ENCODE measurements at places on chromosomes 16 and 17.
A peak's percentile ranks its signal among the peaks of the same experiment; 100 is the strongest.

DNA sequence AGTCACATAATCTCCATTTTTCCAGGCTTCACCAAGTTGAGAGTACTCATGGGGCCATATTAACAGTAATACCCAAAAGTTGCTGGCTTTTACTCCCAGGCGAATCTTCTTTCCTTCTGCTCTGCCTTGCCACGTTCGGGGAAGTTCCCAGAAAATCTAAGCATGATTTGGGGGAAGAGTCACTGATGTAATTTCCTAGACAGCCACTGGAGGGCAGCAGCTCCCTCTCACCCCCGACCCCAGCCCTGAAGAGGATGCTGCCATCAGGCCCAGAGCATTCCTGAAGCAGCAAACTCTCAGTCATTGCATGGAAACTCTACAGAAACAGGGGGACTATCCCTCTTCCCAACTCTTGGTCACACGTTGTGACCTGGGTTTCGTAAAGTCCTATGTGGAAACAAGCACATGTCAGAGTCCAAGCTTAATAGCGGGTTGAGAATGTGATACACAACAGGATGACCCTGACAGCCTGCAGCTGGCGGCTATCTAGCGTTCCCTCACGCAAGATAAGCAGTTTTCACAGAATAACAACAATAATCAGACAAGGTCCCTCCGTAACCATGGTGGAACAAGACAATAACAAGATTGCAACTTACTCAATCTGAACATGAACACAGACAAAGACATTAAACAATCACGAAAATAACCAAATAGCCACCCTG, 43.8 kb upstream of the DHX40 start:
- H3K36me3 ChIP-seq, result no peaks in the 10 kb centered on the region
- peak; percentile 79 for DNase-seq
- H3K4me1 ChIP-seq, result no peaks in the 10 kb centered on the region
- H3K4me3 ChIP-seq, result no peak overlapping the region

DNA sequence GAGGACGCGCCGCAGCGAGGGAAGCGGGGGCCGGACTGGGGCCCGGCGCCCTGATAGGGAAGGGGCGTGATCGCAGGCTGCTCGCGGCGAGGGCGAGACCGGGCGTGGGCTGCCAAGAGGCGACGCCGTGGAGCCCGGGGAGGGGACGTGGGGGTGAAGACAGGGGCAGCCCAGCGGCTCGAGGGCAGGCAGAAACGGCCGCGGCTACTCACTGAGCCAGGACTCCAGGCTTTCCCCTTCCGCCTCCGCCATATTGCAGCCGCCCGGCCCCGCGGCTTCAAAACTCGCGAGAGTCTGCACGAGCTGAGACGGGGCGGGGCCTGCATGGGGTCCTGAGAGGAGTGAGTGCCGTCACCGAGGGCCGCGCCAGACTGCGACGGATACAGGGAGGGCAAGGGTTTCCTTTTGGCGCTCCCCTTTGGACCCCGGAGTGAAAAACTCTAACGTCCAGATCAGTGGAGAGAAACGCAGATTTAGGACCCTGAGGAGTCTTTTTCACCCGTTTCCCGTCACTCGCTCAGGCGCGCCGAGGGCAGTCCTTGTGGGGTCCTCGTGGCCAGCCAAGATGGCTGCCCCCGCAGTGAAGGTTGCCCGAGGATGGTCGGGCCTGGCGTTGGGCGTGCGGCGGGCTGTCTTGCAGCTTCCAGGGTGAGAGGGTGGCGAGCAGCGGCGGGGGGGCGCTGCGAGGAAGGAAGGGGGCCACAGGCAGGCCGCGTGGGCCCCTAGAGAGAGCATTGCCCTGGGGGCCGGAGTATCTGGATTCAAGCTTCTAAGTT, at the start of the genes GGA3 and MRPS7:
GGA3 (minus strand) TSS at position 271 of the 776 bp plus-strand sequence; CDS start at position 252, 19 bp downstream.
MRPS7 (plus strand) TSS at position 544 of the 776 bp plus-strand sequence; CDS start at position 566, 22 bp downstream.
- no peaks in the 10 kb centered on the region for H3K36me3 ChIP-seq
- peak; percentile 97 for DNase-seq
- H3K4me3 ChIP-seq, result peak within 1 kb of the TSS; percentile 79

- no peaks in the 10 kb centered on the region for H3K36me3 ChIP-seq
- no peaks in the 10 kb centered on the region for H3K4me1 ChIP-seq
- no peak overlapping the region for H3K4me3 ChIP-seq
- H3K27me3 ChIP-seq, result no peaks in the 10 kb centered on the region
- DNase-seq, result no peak
Observed at GRCh38 chr17:41871789-41872188, 6.6 kb upstream of the KLHL11 start.

DNA sequence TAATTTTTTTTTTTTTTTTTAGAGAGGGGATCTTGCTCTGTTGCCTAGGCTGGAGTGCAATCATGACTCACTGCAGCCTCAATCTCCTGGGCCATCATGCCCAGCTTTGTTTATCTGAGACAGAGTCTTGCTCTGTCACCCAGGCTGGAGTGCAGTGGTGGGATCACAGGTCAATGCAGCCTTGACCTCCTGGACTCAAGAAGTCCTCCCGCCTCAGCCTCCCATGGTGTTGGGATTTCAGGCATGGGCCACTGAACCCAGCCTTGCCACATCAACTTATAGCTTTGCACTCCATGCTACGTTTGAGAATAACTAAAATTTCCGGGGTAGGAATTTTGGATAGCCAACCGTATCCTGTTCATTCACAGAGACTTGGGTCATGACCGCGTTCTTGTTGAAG, 30.6 kb downstream of the RNF213 start:
- H3K4me1 ChIP-seq, result no peaks in the 10 kb centered on the region
- no peaks in the 10 kb centered on the region for H3K36me3 ChIP-seq
- H3K27me3 ChIP-seq, result no peaks in the 10 kb centered on the region
- H3K27ac ChIP-seq, result no peak overlapping the region
